Stimulated activated CD4-positive, alpha-beta T cell treated with anti-CD3 and anti-CD28 coated beads, Interleukin-2, amount 100 ng/mL, for 24 hours (primary cell): ENCODE measurements at places on chromosomes 16 and 17.
A peak's percentile ranks its signal among the peaks of the same experiment; 100 is the strongest.

DNA sequence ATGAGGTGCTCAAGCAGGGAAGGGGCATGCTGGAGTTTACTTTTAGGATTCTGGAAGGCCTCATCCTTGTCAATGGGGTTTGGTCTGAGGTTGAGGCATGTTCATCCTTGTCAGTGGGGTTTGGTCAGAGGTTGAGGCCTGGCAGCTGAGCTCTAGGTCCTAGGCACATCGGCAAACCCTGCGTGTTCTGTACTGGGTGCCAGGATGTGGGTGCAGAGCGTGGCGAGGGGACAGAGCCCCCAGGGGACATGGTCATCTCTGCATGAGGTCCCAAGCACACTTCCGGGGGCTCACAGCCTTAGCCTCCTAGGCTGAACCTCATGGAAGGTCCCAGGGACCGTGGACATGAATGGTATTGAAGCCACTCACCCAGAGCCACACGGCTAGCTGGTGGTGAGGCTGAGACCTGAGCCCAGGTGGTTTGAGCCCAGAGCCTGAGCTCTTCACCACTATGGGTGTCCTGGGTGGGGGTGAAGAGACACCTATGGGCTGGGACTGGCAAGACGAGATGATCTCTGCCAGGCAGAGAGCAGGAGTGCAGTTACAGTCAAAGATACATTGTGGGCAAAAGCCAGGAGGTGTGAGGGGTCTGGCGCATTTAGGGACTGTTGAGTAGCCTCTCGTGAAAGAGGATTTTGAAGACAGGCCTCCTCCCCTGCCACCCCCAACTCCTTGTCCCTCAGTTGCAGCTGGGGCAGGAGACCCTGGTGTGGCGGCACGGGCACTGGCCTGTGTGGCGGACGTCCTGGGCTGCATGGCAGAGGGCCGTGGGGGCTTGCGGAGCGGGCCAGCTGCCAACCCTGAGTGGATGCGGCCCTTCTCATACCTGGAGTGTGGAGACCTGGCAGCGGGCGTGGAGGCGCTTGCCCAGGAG, 19.3 kb downstream of the FCSK start:
- no peak for DNase-seq

DNA sequence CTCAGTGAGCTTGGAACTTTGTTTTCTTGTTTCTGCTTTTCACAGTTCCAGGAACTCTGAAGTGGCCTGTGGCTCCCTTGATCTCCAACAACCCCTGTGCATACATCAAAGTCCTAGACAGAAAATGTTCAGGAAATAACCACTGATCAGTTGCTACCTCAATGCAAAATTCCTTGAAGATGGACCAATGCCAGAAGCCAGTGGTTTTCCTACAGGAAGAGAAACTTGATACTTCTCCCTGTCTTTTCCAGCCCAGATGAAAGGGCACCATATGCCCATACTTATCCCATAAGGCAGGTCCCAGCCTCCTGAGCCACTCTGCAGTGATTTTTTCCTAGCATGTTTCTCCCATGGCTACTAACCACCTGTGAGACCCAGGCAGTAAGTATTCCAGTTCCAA, 12.3 kb upstream of the CDRT4 start:
- no peak for DNase-seq

- DNase-seq: no peak
Measured at GRCh38 chr17:43839670-43840108, 6.7 kb upstream of the MPP3 start.

DNA sequence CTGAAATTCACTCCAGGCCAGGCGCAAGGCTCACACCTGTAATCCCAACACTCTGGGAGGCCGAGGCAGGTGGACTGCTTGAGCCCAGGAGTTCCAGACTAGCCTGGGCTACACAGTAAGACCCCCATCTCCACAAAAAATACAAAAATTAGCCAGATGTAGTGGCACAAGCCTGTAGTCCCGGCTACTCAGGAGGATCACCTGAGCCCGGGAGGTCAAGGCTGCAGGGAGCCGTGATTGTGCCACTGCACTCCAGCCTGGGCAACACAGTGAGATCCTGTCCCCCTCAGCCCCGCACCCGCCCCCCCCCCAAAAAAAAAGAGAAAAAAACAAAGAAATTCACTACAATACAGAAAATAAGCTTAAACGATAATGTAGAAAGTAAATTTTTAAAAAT, 31.5 kb downstream of the MBTPS1 start:
- DNase-seq: no peak

DNA sequence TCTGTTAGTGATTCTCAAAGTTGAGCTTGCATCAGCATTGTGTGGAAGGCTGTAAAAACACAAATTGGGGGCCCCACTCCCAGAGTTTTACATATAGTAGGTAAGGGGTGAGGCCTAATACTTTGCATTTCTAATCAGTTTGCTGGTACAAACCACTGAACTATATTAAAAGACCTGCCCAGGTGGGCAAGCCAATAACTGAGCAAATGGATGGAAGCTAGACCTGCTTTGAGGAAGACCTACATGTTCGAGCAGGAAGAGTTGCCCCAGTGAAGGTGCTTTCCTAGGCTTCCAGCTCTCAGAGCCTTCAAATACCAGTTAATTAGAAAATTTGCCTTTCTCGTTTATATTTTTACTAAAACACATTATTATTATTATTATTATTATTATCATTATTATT, 56.8 kb downstream of the OTOA start:
- DNase-seq: no peak

DNA sequence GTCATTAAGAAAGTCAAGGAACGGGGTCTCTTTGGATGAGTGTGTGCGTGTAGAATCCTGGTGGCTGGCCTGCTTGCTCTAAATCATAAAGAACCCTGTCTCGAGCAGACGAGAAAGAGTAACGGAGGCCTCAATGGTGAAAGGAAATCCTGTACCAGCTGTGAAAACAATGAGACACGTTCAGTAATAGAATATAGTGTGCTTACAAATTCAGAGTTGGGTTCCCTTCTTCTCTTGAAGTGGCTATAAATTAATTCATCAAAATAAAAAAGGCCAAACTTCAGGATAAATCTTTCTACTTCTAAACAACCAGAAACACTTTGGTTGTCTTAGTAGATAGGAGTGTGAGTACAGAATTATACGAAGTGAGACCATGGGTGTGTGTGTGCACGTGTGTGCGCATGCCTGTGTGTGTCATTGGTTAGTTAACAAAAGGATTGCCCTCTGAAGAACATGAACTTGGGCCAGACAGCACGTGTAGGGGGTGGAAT, 48.5 kb downstream of the WWOX start:
- no peak for DNase-seq

- DNase-seq: no peak
Measured at GRCh38 chr17:3982541-3983017, 18.3 kb upstream of the ATP2A3 start.

DNA sequence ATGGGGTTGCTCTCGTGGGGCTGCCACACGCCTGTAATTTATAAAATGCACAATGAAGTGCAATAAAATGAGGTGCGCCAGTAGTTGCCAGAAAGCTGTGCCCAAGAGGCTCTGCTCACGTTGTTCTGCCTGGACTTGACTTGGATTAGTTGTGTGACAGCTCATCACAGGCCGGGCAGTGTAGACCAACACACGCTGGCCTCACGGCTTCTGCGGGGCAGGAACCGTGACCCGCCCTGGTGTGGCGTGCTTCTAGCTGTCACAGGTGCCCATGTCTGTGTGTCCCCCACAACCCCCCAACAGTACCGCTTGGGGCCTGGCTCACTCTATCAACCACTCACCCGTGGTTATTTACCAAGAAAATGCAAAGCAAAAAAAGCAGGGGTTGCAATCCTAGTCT, 112.2 kb upstream of the ZNF750 start:
- no peak for DNase-seq

GRCh38 chr17:63974594-63975192, 2.0 kb upstream of the SCN4A start:
- DNase-seq: no peak

- DNase-seq: no peak
Measured at GRCh38 chr17:16875662-16876061, 96.3 kb downstream of the TNFRSF13B start.

DNA sequence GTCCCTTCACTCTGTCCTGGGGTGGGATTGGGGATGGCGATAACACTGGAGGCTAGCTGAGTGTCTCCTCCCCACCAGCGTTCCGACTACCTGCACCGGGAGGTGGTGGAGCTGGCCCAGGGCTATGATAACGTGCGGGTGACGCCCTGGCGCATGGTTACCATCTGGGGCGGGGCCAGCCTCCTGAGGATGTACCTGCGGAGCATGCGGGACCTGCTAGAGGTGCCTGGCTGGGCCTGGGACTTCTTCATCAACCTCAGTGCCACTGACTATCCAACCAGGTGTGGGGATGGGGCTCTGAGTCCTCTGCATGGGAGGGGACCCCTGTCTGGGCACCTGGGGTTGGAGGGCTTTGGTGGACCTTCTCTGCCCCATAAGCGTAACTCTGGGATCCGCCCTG, 8.8 kb downstream of the XYLT2 start:
- DNase-seq: no peak

DNA sequence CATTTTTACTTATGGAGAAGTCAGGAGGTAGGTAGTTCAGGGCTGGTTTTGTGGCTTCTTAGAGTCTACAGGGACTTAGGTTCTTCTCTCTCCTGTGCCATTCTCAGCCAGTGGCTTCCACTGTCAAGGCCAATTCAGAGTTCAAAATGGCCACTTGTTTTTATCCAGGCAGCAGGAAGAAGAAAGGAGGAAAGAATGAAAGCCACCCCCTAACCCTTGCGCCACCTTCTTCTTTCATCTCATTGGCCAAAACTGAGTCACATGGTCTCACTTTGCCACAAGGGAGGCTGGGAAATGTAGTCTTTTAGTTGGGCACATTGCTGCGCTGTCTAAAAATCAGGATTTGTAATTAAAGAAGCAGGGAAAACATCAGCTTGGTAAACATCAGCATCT, 60.8 kb upstream of the MED9 start:
- no peak for DNase-seq

DNA sequence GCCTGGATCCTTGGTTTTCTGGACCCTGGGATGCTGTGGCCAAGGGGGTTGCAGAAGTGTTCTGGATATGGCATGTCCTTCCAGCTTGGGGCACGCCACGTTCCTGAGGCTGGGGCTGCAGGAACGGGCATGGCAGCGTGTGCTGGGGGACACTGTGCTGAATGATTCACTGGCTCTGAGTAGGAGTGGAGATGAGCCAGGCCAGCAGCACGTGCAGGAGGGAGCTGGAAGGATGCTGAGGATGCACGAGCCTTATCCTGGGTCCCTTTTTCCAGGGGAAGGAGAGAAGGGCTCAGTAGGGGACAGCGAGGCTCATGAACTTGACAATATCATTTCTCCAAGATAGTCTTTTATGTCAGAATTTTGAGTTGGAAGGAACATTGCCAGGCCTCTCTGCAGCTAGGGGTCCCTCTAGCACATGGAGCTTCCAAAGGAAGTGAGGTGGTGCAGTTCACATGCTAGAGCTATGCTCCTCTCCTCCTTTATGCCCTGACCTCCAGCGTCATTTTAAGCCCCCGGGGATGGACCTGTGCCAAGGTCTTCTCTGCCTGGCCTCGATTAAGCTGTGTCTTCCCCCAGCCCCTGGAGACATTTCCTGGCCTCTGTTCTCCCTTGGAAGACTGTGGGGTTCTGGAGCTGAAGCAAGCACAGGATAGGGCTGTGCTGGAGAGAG, 125.9 kb downstream of the OR1D5 start:
- no peak for DNase-seq

DNA sequence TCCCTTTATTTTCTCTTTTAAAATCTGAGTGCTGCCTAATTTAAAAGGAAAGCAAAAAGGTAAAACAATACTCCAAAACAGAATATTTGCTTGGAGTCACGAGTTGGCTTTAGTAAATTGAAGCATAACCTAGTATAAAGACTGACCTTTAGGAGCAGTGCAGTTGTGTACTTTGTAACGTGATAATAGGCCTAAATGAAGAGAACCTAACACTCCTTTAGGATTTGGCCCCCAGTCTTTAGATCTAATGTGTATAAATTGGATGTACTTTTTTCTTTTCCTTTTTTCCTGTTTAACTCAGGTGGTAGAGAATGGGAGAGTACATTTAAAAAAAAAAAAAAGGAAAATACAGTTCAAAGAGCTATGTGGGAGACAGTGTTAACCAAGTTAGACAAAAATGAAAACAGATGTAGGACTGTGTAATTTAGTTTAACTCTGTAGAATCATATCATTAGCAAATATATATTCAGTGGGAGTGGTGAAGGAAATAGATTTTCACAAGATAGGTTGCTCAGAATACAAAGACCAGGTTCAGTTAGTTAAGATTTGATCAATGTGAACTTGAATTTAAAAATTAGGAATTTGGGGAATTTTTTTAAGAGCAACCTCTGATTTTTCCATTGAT, 16.8 kb downstream of the CPD start:
- DNase-seq: no peak

- DNase-seq: no peak
Measured at GRCh38 chr17:1384905-1385435, 15.1 kb downstream of the YWHAE start.

DNA sequence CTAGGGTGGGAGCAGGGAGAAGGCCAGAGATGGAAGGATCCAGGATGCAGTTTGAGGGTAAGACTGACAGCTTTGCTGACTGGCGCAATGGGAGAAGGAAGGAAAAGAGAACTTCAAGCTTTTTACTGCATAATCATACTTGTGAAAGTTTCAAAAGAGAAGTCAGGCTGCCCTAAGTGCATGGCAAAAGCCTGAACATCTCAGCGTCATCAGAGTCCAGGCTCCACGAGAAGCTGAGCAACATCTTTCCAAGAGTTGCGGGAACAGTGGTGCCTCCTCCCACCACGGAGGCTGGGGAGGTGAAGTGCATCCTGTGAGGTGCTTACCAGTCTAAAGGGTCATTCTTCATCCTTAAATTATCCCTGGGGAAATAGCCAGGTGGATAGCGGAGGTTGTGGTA, 26.9 kb upstream of the SLC38A8 start:
- DNase-seq: no peak

DNA sequence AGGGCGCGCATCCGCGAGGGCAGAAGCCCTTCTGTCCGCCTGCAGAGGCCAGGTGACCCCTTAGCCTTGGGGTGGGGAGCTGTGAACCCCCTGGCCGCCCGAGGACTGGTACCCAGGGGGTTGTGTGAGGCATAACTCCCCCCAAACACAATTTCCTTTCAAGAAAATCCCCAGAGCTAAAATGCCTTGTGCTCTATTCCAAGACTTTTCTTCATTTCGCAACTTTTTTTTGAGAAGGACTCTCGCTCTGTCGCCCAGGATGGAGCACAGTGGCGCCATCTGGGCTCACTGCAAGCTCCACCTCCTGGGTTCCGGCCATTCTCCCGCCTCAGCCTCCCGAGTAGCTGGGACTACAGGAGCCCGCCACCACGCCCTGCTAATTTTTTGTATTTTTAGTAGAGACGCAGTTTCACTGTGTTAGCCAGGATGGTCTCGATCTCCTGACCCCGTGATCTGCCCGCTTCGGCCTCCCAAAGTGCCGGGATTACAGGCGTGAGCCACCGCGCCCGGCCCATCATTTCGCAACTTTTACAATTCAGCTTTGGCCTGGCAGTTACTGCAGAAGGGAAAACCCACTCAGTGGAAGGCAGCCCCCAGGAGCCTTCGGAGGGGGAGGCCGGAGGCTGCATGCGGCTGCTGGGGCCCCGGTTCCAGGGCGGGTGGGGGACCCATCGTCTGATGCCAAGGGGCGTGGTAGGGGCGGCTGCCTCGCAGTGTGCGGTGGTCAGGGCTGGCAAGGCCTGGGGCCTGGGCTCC, 963 bp upstream of the APRT start:
- DNase-seq: peak; percentile 58

GRCh38 chr17:3956983-3957382, 7.3 kb downstream of the ATP2A3 start:
- no peak for DNase-seq

- DNase-seq: no peak
Measured at GRCh38 chr16:381012-381788, 578 bp downstream of the PGAP6 start.

GRCh38 chr17:17044846-17045561, 2.7 kb downstream of the MPRIP start:
- DNase-seq: no peak

- DNase-seq: no peak
Measured at GRCh38 chr16:87233928-87234327, 83.3 kb downstream of the C16orf95 start.

GRCh38 chr16:24989494-24989893, 25.7 kb downstream of the ARHGAP17 start:
- no peak for DNase-seq
